Fibroblast of skin of back (primary cell): ENCODE measurements at places on chromosomes 13 and 19.

DNA sequence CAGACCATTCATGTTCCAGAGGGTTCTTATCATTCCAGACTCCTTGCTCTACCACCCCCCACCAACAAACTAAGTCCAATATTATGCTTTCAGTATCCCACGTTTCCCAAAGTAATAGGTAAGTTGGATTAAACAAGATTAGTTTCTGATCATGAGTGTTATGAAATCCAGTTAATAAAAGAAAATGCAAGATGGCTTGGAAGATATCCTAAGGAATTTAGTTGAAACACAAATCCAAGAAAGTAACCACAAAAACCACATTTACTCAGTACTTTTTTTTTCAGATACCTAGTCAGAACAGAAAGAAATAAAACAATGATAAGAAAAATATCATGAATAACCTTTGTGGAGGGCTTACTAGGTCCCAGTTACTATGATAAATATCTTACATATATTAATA lies 119.4 kb upstream of the MIR17HG start:
- no peak for DNase-seq

- DNase-seq, result no peak
Observed at GRCh38 chr19:4439243-4439642, 18.4 kb downstream of the UBXN6 start.

DNA sequence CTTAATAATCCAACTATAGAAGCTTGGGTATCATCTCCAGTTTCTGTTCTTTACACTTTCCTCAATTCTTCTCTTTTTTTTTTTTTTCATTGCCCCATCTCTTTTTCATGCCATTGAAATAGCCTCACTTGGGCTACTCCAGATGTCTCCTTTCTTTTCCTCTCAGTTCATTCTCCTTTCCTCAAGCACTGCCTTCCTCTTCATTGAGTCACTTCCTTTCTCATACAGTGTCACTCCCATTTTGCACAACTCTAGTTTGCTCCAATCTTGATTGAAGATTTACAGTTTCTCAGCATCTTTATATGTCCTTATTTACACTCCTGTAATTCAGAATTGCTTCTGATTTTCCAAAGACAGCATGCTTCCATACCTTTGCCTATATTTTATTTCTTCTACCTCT lies 61.3 kb downstream of the IPO5 start:
- DNase-seq, result peak; percentile 85

GRCh38 chr19:15463861-15464371 lies 428 bp downstream of the RASAL3 start:
- no peak for DNase-seq

DNA sequence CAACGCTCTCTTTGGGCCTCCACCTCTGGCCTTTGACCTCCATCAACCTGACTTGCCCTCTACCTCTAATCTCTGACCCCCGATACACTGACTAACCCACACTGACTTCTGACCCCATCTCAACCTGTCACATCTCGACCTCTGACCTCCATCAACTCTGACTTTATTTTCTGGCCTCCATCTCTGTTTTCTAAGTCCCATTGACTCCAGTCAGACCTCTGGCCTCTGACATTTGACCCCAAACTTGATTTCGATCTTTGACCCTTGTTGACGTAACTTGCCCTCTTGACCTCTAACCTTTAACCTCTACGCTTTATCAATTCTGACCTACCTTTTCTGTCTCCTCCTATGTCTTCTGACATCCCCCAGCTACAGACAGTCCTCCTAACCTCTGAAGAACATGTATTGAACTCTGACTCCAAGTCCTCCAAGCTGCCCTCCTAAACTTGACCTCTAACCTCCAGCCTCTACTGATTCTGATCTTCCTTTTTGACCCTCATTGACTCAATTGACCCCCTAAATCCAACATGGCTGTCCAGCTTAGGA lies 780 bp downstream of the ACP4 start:
- DNase-seq, result no peak

- no peak for DNase-seq
Observed at GRCh38 chr19:51760697-51761356, at the start of gene FPR2. Gene FPR2 (plus strand): TSS chr19:51761180. CDS start chr19:51768659, 7,479 bp downstream.

- DNase-seq, result no peak
Observed at GRCh38 chr13:53240401-53241025, 211.9 kb downstream of the OLFM4 start.

DNA sequence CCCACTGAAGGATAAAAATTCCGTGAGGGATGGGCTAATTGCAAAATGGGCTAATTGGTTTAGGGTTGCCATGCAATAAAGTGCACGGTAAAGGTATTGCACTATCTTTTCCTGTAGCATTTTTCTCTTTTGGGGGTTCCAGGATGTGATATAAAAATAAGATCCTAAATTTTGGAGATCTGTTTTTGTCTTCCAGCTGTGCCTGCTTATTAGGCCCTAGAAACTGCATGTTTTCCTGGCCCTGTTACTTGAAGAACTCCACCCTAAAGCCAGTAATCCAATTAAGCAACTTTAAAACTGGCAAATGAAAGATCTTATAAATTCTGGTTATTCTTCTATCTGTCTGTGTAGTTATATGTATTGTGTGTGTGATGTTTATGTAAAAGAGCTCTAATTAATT lies 2489.6 kb downstream of the PCDH9 start:
- DNase-seq, result no peak

DNA sequence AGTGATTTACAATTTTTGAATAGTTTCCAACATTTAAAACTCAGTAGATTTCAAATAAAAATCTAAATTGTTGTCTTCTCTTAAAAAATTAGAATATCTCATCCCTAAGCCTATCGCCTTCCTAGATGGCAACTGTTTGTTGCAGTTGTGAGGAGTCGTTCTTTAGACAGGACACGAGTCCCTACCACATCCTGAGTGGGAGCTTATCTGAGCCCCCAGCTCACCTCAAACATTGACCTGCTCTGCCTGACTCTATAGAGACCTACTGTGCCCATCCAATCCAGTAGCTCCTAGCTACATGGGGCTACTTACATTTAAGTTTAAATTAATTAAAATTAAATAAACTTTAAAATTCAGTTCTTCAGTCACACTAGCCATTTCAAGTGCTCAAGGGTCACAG lies 434.7 kb downstream of the FOXO1 start:
- DNase-seq, result no peak

GRCh38 chr19:57438925-57439324 lies 3.8 kb downstream of the ZNF749 start:
- no peak for DNase-seq

- no peak for DNase-seq
Observed at GRCh38 chr13:112079696-112080095, 12.7 kb downstream of the SOX1 start.

- DNase-seq, result no peak
Observed at GRCh38 chr19:13187419-13187818, 37.2 kb downstream of the IER2 start.

DNA sequence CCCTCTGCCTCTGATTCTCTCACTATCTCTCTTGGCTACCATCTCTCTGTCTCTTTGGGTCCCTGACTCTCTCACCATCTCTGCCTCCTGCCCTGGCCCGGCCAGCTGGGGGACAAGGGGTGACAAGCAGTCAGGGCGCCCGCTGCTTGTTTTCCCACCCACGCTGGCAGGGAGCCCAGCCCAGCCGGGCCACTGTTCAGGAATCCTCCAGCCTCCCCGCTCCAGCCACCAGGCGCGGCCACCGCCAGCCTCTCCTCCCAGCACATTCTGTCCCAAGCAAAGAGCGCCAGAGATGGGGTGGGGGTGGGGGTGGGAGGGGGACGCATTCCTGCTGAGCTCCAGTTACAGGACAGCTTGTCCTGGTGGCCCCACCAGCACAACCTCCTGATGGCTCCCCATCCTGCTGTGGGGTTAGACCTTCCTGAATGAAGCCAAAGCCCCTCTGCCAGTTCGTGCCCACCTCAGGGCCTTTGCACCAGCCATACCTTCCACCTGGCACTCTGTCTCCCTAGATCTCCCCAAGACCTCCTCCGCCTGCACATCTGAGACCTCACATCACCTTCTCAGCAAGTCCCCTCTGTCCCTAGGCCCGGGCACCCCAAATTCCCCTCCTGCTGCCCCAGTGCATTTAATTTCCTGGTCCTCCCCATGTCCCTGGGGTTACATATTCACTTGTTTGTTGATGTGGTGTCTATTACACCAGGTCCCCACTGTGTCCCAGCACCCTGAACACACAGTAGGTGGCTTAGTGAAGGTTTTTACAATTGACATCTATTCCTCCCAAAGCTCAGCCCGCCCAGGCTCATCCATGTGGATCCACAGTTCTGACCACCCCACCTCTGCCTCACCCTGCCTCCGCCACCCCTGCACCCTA lies 12.5 kb downstream of the ARRDC2 start:
- peak; percentile 56 for DNase-seq

GRCh38 chr19:3039641-3040077 lies 10.6 kb upstream of the TLE2 start:
- no peak for DNase-seq

GRCh38 chr13:112252804-112253590 lies 123.2 kb upstream of the SPACA7 start:
- no peak for DNase-seq

- peak; percentile 49 for DNase-seq
Observed at GRCh38 chr19:16386619-16387240, 62.1 kb downstream of the KLF2 start.

DNA sequence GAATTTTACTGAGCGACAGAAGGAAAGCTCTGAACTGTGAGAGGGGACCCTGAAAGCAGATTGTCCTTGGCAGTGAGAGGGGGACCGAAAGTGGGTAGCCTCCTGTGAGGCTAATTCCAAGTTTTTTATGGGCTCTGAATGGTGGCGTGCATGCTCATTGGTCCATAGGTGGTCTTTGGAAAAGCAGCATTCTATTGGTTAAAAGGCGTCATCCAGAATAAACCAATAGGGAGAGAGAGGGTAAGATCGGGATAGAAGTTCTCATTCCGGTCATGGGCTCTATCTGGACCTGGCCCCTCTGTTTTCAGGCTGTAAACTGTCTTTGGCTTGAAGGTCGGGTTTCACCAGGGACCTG lies 539.8 kb upstream of the PCDH9 start:
- no peak for DNase-seq

GRCh38 chr13:47598340-47598911 lies 402.6 kb downstream of the SUCLA2 start:
- DNase-seq, result no peak

DNA sequence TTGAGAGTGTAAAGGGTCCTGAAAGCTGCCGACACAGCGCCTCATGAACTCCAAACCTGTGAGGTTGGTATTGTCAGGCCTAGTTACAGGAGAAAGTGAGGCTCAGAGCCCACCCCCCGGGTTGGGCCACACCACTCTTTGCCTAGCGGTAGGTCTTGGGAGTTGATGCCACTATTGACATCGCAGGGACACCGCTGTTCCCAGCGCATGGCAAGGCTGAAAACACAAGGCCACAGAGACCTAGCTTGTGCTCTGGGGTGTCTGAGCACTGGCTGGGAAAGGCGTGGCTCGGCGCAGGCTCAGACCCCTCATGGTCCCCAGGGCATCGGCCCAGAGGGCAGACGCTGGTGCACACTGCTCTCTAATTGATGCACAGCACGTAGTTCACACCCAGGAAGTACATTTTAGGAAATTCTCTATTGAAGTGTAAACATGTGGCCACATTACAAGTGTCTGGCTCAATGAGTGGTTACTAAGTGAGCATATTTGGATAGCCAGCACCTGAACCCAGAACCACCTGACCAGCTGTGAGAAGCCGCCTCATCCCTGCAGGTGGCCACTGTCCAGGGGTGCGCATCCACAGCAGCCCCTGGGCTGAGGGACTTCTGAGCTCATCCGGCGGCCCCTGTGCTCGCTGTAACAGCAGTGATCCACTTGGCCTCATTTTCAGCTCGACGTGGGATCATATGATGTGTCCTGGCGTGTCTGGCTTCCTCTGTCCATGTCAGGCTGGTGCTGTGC lies 27.3 kb downstream of the UPF1 start:
- no peak for DNase-seq

DNA sequence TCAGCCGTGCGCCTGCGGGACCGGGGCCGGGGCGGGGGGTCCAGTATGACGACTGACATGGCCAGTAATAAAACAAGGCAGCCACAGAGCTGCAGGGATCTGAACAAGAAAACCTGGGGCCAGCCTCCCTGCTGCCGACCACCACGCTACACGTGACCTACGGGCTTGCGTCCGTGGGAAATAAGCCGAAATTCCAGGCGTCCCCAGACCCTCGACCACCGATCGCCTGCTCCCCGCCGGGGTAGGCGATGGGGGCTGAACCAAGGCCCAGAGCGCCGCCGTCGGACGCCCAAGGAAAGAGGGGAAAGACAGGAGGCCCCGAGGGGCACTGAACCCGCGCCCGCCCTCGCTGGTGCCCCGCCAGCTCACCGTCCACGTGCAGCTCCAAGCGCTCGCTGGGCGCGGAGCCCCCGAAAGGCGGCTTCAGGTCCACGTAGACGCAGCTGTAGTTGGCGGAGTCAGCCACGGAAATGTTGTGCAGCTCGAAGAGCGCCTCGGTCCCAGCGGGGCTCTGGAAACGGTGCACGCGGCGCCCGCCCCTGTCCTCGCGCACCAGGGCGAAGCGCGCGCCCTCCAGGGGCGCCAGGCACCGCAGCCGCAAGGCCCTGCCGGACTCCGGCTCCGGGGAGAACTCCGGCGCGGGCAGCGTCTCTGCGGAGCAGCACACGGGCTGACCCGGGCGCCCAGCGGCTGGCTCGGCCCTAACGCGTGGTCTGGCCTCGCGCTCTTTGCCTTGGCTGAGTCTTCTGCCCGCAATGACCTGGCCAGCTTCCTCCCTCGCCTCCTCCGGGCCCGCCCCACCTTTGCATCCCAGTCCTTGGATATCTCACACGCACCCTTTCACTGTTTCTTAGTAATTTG lies 3.1 kb downstream of the A1BG start:
- DNase-seq, result no peak

GRCh38 chr13:99990126-99990977 lies 8.8 kb downstream of the ZIC2 start:
- DNase-seq, result no peak

DNA sequence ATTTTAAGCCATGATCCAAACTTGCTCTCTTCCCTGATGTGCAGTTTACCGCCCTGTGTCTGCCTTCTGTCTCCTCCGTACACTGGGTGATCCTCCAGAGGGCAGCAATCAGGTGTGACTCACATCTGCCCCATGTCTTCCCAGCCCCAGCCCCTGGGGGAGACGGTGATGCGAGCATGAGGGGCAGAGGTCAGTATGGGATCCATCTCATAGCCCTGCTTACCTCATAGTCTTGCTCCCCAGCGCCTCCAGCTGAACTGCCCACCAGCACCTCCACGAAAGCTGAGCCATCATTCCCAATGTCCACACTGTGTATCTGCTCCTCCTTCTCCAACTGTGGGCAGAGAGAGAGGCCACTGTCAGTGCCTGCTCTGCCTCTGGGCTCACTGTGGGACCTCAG lies 14.6 kb downstream of the XRCC1 start:
- DNase-seq, result peak; percentile 37

DNA sequence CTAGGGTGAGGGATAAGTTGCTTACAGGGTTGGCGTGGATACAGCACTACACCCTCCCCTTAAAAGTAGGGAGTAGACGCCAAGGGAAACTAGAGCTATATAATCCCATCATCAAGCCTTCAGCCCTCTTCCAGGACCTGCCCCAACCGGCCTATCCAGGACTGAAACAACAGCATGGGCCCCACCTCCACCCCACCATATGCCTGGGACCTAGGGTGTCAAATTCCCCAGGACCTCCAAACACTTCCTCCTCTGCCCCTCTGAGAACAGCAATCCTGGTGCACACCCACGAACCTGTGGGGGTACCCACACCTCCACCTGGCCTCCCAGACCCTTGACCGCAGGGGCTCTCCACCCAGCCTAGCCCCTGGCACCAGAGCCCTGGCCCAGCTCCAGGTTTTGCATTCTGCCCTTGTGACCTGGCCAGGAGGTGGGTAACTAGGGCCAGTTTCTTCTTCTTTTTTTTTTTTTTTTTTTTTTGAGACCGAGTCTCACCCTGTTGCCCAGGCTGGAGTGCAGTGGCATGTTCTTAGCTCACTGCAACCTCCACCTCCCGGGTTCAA lies 1.4 kb upstream of the CYP2F1 start:
- no peak for DNase-seq
